ENCODE measurements at places on chromosomes 5 and 9.

DNA sequence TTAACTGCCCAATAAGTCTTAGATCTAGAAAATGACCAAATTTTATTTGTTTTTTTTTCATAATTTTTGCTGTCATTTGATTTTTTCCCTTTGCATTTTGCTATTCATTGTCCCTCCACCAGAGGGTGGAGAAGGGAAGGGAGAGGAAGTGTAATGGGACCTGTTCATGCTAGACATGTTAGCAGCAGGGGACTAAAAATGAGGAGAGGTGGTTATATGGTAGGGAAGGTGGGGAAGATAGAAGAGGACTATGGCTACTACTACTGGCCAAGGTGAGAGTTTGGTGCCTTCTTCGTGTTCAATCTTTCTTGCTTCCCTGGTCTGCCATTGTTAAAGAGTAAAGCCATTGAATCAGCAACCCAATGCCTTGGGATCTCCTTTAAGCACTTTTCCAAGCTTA, 6.4 kb downstream of the GRIA1 start:
- no peak for DNase-seq
- no peaks in the 10 kb centered on the region for H3K36me3 ChIP-seq
- no peaks in the 10 kb centered on the region for H3K27me3 ChIP-seq
- H3K4me3 ChIP-seq, result no peak overlapping the region
- no peak overlapping the region for H3K27ac ChIP-seq

- H3K36me3 ChIP-seq, result no peaks in the 10 kb centered on the region
- H3K4me1 ChIP-seq, result no peaks in the 10 kb centered on the region
- H3K27ac ChIP-seq, result no peak overlapping the region
- no peak for DNase-seq
- no peaks in the 10 kb centered on the region for H3K27me3 ChIP-seq
- no peak overlapping the region for H3K4me3 ChIP-seq
These were observed 10.5 kb upstream of the SHB start for GRCh38 chr9:38079461-38080031.

- no peaks in the 10 kb centered on the region for H3K27me3 ChIP-seq
- no peak overlapping the region for H3K4me3 ChIP-seq
- H3K36me3 ChIP-seq, result peaks cover 43% of the 10 kb centered on the region
- no peak for DNase-seq
- H3K27ac ChIP-seq, result 0 out of 2 replicates have a peak overlapping the region, but pooled peaks have one; percentile 36
These were observed 23.0 kb downstream of the NREP start for GRCh38 chr5:111734013-111734412.

DNA sequence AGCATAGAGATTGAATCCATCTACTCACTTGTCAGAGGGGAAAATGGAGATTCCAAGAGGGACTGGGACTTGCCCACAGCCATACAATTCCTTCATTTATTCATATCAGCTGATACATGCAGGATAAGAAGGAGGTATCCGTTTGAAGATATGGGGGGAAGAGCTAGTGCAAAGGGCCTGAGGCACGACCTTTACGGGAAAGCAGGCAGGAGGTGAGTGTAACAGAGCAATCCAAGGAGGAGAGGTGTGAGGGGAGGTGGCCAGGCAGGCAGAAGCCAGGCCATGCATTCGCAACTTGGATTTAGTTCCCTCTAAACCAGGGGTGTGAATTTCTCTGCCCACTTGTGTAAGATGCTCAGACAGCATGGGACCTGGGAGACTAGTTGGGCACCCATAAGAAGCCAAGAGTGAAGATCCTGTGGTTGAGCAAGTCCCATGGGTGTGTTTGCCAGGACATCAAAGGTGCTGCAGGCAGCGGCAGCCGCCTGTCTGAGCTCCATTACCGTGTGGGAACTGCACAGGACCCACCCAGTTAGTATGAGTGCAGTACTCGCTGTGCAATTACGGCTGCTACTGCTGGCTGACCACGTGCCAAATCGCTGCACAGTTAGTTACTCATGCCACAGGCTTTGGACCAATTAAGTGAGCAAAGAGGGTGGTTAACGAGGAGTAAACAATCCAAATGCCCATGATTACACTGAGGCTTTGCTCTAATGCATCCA, 31.4 kb upstream of the FAT2 start:
- H3K4me1 ChIP-seq, result peaks cover 9% of the 10 kb centered on the region
- no peak overlapping the region for H3K27ac ChIP-seq
- no peaks in the 10 kb centered on the region for H3K36me3 ChIP-seq
- H3K4me3 ChIP-seq, result no peak overlapping the region
- H3K27me3 ChIP-seq, result no peaks in the 10 kb centered on the region
- no peak for DNase-seq

- H3K4me1 ChIP-seq, result no peaks in the 10 kb centered on the region
- no peak overlapping the region for H3K4me3 ChIP-seq
- no peaks in the 10 kb centered on the region for H3K36me3 ChIP-seq
- DNase-seq, result no peak
These were observed 639.3 kb downstream of the MTRR start for GRCh38 chr5:8508231-8508630.

DNA sequence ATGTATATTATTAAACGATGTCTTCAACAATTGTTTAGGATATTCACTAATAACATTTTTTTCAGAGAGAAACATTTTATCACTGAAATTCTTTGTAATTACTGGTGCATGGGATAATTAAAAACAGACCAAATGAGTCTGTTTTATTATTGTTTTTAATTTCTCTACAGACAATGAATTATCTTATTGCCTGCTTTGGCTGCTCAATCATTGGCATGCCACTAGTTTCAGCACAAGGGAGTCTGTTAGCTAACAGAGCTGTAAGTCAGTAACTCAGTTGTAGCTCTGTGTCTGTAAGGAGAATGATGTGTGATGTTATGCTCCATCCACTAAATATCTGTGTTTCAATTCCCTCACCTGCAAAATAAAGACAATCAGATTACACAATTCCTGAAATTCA, 443.9 kb downstream of the PRR16 start:
- no peak for DNase-seq
- H3K27ac ChIP-seq, result no peak overlapping the region
- H3K4me1 ChIP-seq, result no peaks in the 10 kb centered on the region
- H3K4me3 ChIP-seq, result no peak overlapping the region
- H3K36me3 ChIP-seq, result no peaks in the 10 kb centered on the region

Measured in H1 (cell line).